ENCODE measurements at places on chromosomes 6 and 20. TPM values are rescaled to one million over a fixed set of nuclear protein-coding genes. Genes with fewer than 3 reads are reported as not detected.
A peak's percentile ranks its signal among the peaks of the same experiment; 100 is the strongest.

The DNMT3B gene
- polyA plus RNA-seq: 1.9 TPM

DNA sequence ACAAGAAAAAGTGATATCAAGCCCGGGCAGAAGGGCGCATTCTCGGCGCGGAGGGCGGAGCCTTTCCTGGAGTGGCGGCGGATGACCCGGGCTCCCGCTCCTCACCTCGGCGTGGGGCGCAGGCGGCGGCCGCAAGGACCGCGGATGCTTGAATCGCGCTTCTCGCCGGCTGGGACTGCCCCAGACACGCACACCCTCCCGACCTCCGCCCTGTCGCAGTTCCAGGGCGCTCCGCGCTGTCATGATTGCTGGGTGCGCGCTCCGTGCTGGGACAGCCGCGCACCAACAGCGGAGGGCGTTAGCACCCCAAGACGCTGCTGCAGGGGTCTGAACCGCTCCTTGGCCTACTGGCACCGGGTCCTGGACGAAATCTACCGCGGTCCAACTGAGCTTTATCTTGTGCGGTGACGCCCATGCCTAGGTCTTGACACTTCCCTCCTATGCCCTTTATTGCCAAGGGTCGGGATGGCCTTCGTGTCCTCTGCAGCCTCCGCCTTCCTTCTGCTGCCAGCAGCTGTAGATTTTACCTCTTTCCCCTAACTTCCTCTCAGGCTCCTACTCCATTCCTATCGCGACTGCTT, 43.3 kb downstream of the IRAK1BP1 start:
- no peak for DNase-seq

The ANGPT4 gene
- polyA plus RNA-seq: not detected

GRCh38 chr6:37085198-37085597, 79.7 kb downstream of the FGD2 start:
- DNase-seq: no peak

The C6orf141 gene
- polyA plus RNA-seq: not detected

- no peak for DNase-seq
Measured at GRCh38 chr6:125797120-125797885, 6.5 kb downstream of the NCOA7 start.

DNA sequence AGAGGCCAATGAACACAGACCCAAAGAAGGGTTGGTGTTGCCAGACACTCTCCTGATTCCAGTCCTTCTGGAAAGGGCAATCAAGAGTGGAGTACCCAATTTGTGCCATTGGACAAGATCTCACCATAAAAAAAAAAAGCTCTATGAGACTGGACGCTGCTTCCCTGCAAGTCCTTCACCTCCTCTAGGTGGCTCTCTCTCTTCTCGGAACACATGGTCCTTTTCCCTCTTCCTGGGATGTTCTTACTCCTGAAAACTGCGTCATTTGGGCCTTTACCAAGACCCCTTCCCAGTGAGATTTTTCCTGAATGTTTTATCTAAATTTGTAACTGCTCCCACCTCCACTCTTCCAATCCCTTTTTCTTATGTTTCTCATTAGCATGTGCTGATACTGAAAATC, 280.8 kb downstream of the FOXA2 start:
- no peak for DNase-seq

- peak; percentile 98 for DNase-seq
Measured at GRCh38 chr20:25525867-25526266, 59.5 kb downstream of the NINL start.

DNA sequence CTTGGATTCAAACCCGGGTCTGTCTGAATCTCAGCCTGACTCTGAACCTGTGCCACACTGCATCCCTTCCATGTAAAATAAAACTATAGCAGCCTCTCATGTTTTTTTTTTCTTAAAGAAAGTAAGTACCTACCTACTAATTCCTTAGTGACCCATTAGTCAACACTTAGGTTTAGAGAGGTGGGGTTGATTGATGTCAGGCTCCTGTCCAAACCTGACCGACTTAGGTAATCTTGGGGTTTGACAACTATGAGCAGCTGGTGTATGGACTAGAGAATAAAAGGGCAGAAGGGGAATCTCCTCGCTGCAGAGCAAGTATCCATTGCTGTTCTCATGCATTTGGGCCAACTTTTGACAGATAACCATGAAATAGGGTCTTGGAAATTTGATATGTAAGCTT, 6.5 kb downstream of the NKAIN2 start:
- no peak for DNase-seq

- DNase-seq: no peak
Measured at GRCh38 chr6:16279243-16279642, 40.9 kb downstream of the GMPR start.

DNA sequence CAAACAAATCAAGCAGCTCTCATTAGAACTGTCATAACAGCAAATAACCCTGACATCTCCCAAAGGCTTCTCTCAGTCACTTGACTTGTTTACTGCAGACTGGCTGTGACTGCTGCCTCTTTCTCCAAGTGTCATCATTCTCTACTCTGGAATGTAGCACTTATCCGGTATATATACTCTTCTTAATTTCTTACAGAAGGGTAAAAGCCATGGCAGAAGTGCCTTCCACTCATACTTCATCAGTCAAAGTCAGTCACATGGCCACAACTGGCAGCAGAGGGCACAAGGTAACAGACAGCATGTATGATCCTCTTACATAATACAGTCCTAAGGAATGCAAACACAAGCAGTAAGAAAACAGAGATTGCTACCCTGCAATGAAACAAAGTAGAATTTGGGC, 9.3 kb downstream of the NAPB start:
- peak; percentile 7 for DNase-seq

GRCh38 chr20:39412091-39412490, 449.9 kb downstream of the DHX35 start:
- DNase-seq: no peak

- DNase-seq: no peak
Measured at GRCh38 chr6:38792356-38792755, 77.2 kb downstream of the DNAH8 start.

DNA sequence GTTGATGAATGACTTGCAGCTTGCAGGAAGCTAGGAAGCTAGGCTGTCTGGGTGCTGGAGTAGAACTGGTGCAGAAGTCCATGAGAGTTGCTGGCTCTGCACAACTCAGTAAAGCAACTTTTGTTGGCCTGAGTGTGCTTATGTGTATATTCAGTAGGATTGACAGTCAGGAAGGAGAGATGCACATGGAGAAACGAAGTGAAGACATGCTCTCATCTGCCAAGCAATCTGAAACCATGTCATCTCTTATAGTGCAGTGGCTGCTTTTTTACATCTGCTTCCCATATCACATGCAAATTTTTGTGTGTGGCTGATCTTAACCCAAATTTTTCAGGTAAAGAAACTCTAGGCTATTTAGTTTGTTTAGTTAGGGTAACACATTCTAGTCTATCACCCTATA, 252.4 kb upstream of the HS3ST5 start:
- DNase-seq: no peak
